ENCODE measurements at places on chromosomes 3 and 15.

GRCh38 chr3:127544192-127544802 lies 46.2 kb downstream of the TPRA1 start:
- DNase-seq = no peak

DNA sequence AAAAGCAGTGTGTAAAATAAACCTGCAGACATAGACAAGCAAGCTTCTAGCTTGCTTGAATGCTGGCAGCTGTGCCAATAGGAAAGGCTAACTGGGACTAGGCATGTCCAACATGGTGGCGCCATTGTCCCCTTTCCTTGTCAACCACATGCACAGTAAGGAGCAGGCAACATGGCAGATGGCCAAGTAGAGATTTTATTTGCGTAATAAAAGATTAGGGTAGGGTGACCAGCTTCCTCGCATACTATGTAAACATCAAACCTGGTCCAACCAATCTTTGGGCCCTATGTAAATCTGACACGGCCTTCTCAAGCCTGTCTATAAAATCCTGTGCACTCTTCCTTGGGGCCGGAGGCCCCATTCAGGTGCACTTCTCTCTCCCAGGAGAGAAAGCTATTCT lies 575.4 kb upstream of the GOLIM4 start:
- no peak for DNase-seq

- DNase-seq = no peak
Observed at GRCh38 chr3:38497031-38497430, 891 bp downstream of the EXOG start.

- no peak for DNase-seq
Observed at GRCh38 chr15:30033211-30033610, 49.5 kb upstream of the GOLGA8J start.

- no peak for DNase-seq
Observed at GRCh38 chr3:151262871-151263525, 15.3 kb downstream of the P2RY14 start.

- no peak for DNase-seq
Observed at GRCh38 chr3:81170298-81170697, 591.1 kb downstream of the GBE1 start.

DNA sequence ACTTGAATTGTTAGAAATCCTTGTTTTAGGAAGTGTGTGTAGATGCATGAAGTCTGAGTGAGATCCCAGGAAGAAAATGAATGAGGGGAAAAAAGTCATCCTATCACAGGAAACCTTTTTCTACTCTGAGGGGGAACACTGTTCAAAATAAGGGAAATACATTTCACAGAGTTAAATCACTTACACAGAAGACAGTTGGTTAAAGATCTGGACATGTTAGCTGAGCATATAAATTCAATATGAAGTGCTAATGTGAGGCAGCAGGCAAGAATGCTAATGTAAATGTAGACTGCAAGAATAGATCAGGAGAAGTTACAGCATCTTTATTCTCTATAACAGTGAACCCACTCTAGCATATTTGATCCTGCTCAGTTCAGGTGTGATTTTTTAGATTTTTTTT lies 2.6 kb downstream of the TBCCD1 start:
- DNase-seq = no peak
